ENCODE measurements at places on chromosomes 2 and 18.
A peak's percentile ranks its signal among the peaks of the same experiment; 100 is the strongest.

GRCh38 chr2:228197504-228197903 is 16.0 kb upstream of the SPHKAP start:
- DNase-seq = no peak

DNA sequence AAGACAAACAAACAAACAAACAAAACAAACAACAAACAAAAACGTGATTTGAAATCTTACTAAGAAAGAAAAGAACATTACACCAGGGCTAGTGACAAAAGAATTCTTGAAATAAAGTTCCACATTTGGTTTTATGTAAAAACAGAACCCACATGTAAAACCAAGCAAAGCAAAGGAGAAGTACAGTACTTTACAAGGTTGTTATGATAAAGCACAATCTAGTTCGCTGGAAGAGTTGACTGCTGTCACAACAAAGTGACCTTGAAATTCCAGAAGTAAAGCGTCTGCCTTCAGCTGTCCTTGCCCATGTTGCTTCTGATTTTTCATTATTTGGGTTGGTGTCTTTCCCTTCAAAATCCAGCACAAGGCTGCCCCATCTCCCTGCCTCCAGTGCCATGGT is 94.8 kb upstream of the CYRIA start:
- DNase-seq = no peak

GRCh38 chr18:34709750-34710441 is at the start of gene DTNA:
Gene DTNA (plus strand): TSS chr18:34710298. CDS start chr18:34755977, 45,679 bp downstream.
- DNase-seq = peak; percentile 32

DNA sequence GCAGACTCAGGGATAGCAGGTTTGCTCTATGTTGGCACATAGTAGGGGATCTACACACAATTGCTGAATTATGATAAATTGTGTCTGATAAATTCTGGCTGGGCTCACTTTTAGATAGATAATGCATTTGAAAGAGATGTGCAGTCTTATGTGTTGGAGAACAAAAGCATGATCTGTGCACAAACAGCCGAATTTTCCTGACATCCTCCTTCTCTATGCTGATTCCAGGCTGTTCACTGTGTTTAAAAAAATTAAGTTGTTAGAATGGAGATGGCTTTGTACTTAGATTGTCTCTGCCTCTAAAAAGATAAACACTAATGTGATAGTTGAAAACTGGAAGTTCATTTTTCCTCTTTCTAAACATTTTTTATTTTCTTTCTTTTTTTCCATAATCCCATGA is 2.1 kb downstream of the CERS6 start:
- no peak for DNase-seq

DNA sequence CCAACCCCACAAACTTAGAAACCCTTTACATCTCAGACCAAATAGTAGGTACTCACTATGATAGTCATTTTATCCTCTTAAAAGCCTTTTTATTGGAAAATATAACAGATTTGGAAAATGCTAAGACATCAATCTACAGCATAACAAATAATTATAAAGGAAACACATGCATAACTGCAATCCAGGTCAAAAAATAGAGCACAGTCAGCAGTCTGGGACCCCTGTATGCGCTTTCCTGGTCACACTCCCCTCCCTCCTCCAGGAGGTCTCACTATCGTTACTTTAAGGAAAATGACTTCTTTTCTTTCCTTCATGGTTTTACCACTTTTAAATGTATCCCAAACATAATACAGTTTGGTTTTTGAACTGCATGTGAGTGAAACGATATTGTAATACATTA is 90.5 kb upstream of the CCDC150 start:
- DNase-seq = no peak

DNA sequence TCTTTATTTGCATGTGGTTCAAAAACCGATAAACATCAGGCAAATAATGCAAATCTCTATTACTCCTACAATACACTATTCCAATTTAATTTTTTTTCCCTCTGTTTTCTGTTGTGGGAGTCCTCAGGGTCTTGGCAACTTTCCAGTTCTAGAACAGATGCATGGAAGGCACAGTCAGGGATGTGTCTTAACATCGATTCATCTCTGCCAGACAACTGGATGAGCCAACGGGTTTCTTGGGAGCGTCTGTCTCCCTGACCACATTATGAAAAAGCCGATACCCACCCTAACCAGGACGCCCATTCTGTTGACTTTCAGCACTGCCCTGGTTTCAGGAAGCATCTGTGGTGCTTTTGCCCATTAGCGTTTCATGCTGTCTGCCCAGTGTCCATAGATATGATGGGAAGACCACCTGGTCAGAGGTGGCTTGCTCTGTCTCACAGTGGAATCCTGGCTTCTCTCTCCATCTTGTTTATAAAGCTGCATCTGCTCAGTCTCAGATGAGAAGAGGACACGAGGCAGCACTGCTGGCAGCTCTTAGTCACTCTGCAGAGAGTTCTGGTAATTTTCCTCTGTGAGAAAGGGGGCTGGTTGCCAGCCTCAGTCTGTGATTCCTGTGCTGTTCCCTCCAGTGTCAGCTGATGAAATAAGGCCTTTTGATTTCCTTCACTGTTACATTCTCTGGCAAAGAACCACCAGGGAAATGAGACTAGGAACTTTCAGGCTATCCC is 57.9 kb upstream of the KCNE4 start:
- DNase-seq = peak; percentile 45

DNA sequence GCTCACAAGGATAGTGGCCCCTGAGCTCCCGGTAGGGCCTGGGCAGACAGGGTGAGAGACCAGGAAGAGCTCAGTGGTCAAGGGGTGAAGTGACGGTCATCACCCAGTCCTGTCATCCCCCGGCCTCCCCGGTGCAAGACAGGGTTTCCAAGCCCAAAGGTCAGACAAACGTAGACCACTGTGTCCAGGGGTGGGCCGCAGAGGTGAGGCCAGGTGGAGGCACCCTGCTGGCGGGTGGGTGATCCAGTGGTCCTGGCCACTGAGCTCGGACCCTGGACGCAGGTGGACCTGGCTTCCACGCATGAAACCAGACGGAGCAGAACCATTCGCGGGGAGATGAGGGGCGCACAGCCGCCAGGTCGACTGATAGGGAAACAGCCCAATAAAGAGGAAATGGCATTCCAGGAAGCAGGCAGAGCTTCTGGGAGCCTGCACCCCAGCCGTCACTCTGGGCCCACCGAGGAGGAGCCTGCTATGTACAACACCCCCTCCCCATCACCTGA is 14.4 kb upstream of the SNED1 start:
- no peak for DNase-seq
